GM12878 (cell line): ENCODE measurements at places on chromosomes 1 and 21. TPM values are rescaled to one million over a fixed set of nuclear protein-coding genes. Genes with fewer than 3 reads are reported as not detected.

The HCRTR1 gene
- polyA plus RNA-seq = 0.09 TPM in 1 of 2 replicates, not detected in the other

The CA6 gene
- polyA plus RNA-seq = not detected in 2 replicates

GRCh38 chr1:37471345-37472231 lies 2.8 kb upstream of the ZC3H12A start:
- no peaks in the 10 kb centered on the region for H3K27me3 ChIP-seq
- no peak for DNase-seq
- no peak overlapping the region for H3K4me3 ChIP-seq
- H3K36me3 ChIP-seq = 0 out of 2 replicates have a peak, but pooled peaks cover 3% of the 10 kb centered on the region
- H3K27ac ChIP-seq = no peak overlapping the region
- H3K4me1 ChIP-seq = peaks cover 10% of the 10 kb centered on the region

DNA sequence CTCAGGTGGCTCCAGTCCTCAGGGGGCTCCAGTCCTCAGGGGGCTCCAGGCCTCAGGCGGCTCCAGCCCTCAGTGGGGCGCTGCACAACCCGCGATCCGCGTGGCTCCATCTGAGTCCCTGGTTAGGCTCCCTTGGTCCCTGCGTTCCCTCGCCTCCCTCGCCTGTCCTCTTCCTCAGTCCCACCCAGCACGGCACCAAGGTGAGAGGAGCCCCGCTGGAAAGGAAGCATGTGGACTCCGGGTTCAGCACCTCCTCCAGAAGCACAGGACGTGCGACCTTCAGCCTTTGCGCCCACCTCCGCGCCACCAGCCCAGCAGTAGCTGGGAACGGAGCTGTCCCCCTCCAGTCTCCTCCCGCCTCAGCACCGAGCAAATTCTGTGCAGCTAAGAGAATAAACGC lies 8.1 kb upstream of the OR2M5 start:
- no peaks in the 10 kb centered on the region for H3K36me3 ChIP-seq
- no peak for DNase-seq
- H3K27me3 ChIP-seq = no peaks in the 10 kb centered on the region
- no peak overlapping the region for H3K27ac ChIP-seq
- no peak overlapping the region for H3K4me3 ChIP-seq

The ZNF695 gene
- 1.2 and 1.5 TPM in 2 replicates for polyA plus RNA-seq

GRCh38 chr1:17880449-17880848 lies 125.3 kb downstream of the ACTL8 start:
- H3K27me3 ChIP-seq = no peaks in the 10 kb centered on the region
- no peak overlapping the region for H3K27ac ChIP-seq
- H3K4me3 ChIP-seq = no peak overlapping the region
- no peaks in the 10 kb centered on the region for H3K4me1 ChIP-seq

DNA sequence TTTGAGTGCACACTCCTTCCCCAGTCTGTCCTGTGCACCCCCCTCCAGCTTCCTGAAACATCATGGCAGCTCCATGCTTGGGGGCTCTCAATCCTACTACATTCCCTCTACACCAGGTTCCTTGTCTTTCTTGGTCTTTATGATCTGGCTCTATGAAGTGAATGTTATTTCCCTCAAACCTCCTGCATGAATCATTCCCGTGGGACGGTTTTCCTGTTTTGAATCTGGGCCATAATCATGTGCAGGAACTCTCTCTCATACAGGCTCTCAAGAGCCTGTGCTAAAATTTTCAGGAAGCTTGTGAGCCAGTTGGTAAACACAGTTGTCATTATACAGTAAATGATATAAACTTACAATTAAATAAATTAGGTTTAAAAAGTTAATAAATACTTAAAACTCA lies 89.8 kb upstream of the KCNE2 start:
- DNase-seq = no peak
- H3K27ac ChIP-seq = no peak overlapping the region
- H3K4me3 ChIP-seq = no peak overlapping the region
- no peaks in the 10 kb centered on the region for H3K36me3 ChIP-seq
- H3K4me1 ChIP-seq = no peaks in the 10 kb centered on the region

DNA sequence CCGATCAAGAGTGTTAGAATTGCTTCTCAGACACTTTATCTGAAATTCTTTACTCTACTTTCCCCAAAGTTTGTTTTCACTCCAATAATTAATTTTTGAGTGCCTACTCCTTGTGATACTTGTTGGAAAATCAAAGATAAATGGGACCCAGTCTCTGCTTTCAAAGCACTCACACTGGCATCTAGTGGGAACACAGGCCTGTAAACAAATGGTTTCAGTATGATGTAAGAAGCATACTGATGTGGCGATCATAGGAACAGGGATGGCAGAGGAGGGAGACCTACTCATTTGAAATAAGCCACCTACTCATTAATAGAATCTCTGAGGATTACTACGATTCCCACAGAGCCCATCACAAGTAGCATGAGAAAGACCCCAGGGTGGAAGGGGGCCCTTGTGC lies 273.7 kb upstream of the ST6GALNAC5 start:
- no peak for DNase-seq
- H3K4me3 ChIP-seq = no peak overlapping the region
- H3K27ac ChIP-seq = no peak overlapping the region
- no peaks in the 10 kb centered on the region; the same call in 1 of the 2 replicates for H3K27me3 ChIP-seq
- H3K4me1 ChIP-seq = no peaks in the 10 kb centered on the region

The NBPF10 gene
- polyA plus RNA-seq = 0.04 and 0.07 TPM in 2 replicates

GRCh38 chr1:182602935-182603645 lies 1.1 kb downstream of the RGS16 start:
- H3K36me3 ChIP-seq = peaks cover 11% of the 10 kb centered on the region; the same call in 1 of the 2 replicates
- H3K4me3 ChIP-seq = peak overlapping the region; percentile 85
- H3K27ac ChIP-seq = peak overlapping the region; percentile 54
- H3K4me1 ChIP-seq = peaks cover 15% of the 10 kb centered on the region

The RIMKLA gene
- 0.01 and 0.21 TPM in 2 replicates for polyA plus RNA-seq

GRCh38 chr1:201468844-201469644 lies at the start of gene PHLDA3:
Gene PHLDA3 (minus strand): TSS chr1:201469188. CDS start chr1:201468786, 402 bp downstream.
- peak within 1 kb of the TSS; percentile 96 for H3K4me3 ChIP-seq
- peak within 1 kb of the TSS; percentile 67 for H3K27ac ChIP-seq
- H3K36me3 ChIP-seq = peaks cover 4% of the 10 kb centered on the region
- H3K27me3 ChIP-seq = no peaks in the 10 kb centered on the region
- DNase-seq = no peak
- peaks cover 11% of the 10 kb centered on the region for H3K4me1 ChIP-seq
